ENCODE measurements at places on chromosomes 7 and 10.

DNA sequence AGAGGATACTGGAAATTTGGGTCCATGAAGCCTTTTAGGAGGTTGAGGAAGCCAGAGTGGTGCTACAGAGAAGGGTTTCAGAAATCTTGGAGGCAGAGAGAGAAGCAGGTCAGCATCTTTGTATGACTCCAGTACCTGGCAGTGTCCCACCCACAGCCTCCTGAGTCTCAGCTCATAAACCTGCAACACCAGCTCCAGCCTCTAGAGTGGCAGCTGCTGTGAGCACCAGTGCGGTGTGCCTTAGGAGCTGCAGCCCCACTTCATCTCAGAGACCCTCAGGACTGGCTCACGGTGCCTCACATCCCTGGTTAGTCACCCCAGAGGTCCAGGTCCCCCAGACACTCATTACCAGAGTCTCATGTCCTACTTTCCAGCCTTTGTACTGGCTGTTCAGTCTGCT, 84.8 kb upstream of the PRKAR2B start:
- DNase-seq: no peak

- no peak for DNase-seq
These were observed 32.5 kb downstream of the NUB1 start for GRCh38 chr7:151374139-151374538.

DNA sequence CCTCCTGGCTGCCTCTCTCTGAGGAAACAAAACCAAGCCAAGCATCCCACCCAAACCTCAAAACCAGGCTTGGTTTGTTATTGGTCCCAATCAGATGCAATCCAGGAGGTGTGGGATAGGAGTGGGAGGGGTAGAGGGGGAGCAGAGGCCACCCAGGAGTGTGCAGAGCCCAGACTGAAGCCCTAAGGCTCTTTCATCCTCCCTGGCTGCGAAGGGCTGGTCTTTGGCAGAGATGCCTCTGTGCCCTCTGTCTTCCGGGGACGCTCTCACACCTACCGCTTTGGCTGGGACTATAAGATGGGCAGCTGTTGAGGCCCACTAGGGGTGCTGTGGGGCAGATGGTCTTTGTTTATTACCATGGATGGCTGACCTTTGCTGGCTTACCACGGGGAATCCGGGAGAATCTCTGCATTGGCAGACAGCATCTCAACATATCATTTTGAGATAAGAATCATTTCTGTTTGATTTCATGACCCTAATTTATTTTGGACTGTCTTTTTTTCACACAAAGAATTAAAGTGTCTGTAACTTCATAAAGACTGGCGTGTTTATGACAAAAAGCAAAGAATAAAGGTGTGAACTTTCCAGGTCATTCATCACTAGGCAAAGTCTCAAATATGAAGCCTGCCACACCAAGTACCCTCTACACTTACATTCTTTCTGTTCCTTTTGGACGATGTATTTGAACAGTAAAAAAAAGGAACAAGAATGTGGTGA, 6.5 kb upstream of the DENND2A start:
- DNase-seq: no peak

DNA sequence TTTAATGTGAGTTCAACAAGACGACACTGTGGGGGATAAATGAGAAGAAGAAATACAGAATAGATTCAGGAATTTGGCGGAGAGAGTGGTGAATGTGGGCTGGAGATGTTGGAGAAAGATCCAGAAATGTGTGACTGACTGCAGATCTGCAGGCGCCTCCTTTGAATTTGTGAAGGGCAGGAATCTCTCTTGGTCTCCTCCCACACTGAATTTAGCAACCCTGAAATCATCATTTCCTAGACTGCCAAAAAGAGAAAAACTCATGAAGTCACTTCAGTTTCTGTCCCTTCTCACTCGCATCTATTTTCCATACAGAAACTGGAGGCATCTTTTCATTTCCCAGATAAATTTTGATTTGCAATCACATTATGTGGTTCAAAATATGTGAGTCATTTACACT, 128.7 kb downstream of the GNAI1 start:
- no peak for DNase-seq

DNA sequence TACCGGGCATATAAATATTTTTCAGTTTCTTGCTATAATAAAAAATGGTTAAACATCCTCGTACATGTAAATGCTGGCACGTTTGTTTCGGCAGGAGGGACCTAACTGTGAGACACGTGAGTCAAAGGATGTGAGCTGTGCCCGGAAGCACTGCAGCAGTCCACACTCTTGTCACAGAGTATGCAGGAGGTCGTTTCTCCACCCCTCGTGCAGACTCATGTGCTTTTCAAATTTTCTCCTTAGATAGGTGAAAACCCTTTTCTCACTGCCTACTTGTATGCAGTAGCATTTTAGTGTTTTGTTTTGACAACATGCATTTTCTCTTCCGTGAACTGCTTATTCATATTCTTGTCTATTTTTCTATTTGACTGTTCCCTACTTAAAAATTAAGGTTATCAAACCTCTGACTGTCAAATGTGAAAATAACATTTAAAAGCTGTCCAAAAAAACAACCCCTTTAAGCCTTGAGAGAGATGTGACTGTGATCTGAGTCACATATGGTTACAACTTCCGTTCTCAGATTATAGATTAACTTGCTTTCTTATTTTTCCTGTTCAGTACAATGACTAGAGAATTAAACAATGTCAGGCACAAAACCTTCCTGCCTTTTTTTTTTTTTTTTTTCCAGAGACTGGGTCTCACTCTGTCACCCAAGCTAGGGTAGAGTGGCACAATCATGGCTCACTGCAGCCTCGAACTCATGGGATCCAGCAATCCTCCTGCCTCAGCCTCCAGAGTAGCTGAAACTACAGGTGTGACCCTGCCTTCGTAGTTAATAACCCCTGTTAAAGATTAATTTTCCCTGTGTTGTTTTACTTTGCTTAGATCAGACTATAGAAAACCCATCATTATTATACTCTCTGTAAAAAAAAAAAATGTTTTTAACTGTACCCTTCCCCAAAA, 45.1 kb downstream of the DPY19L1 start:
- DNase-seq: no peak

DNA sequence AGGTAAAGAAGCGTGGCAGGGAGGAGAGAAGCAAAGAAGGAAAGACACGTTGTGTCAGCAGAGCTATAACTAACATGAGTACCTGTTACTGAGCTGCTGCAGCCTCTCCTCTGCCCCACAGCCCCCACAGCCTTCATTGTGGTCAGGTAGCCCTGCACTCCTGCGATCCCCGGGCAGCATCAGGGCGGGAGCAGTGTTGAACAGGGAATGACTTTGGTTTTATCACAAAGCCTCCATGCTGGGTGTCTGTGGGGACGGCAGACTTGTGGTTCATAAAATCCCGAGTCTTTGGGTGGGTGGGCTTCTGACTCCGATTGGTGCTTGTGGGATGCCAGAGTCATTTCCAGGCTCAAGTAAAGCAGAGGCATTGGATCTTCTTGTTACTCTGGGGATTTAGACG, 14.8 kb upstream of the PRKAG2 start:
- no peak for DNase-seq

DNA sequence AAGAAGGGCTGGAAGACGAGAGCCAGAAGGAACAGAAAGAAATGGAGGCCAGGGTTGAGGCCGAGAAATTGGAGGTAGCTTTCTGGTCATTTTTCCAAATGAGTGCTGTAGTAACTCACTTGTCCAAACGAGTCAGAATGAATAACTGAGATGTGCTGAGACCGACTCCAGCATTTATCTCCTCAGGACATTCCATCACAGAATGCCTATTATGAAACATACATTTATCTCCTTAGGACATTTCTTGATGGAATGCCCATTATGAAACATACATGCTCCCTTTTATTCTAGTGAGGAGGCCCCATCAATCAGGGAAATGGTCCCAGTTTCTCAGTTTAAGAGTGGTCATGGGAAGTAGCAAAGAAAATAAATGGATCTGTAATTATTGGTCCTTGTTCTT, 16.5 kb downstream of the AVL9 start:
- no peak for DNase-seq

- no peak for DNase-seq
These were observed 20.0 kb upstream of the DNAJC1 start for GRCh38 chr10:22023508-22023907.

DNA sequence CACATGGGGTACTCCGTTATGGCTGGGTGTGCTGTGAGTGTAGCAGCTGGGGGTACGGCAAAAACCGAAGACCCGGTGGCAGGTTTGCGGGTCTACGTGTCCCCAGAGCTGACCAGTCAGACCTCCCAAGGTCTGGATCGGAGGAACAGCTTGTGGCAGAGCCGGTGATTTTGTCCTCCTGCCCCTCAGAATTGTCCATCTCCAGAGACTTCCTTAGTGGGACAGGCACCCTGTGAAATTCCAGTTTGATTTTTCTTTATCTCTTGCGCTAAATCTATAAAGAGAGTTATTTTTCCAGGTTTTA, 1.0 kb downstream of the EIF3B start:
- DNase-seq: no peak

- no peak for DNase-seq
These were observed 36.2 kb upstream of the RET start for GRCh38 chr10:43040482-43041256.

GRCh38 chr7:84002348-84002747, 192.2 kb downstream of the SEMA3A start:
- no peak for DNase-seq
